ENCODE measurements at places on chromosomes 3 and 15. TPM values are rescaled to one million over a fixed set of nuclear protein-coding genes. Genes with fewer than 3 reads are reported as not detected.

CCDC9B gene
- total RNA-seq = 0.66 TPM

TMEM212 gene
- total RNA-seq = not detected

DISP2 gene
- 0.52 TPM for total RNA-seq

CTXND1 gene
- total RNA-seq = not detected

MTHFS gene
- 32.7 TPM for total RNA-seq

CELF6 gene
- 0.91 TPM for total RNA-seq

SLC12A1 gene
- total RNA-seq = not detected

FBLN2 gene
- total RNA-seq = not detected

NANOGP8 gene
- total RNA-seq = not detected

SNURF gene
- total RNA-seq = 12.6 TPM

UQCRC1 gene
- total RNA-seq = 180 TPM

FBXO40 gene
- not detected for total RNA-seq

GCSAM gene
- total RNA-seq = 2.3 TPM
